Stimulated activated CD8-positive, alpha-beta memory T cell treated with anti-CD3 and anti-CD28 coated beads, Interleukin-4, amount 100 ng/mL, for 24 hours (primary cell): ENCODE measurements at places on chromosomes 7 and 10.

DNA sequence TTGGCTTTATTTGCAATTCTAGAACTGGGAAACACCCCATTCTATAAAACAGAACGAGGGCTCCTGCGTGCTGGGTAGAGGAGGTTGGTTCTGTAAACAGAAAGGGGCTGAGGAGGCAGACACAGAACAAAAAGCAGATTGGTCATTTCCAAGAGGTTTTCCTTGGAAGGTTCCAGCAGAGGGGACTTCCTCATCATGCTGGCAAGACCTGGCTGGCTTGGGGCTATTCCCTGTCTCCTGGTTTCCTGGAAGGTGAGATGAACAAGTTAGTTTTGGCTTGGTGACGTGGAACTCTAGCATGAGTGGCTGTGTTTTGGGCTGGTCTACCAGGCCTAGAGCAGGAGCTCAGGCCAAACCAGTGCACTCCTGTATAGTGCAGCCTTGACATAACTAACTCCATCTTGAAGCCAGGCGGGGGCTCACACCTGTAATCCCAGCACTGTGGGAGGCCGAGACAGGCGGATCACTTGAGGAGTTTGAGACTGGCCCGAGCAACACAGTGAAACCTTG is 26.1 kb upstream of the DNAJB6 start:
- no peak for DNase-seq

DNA sequence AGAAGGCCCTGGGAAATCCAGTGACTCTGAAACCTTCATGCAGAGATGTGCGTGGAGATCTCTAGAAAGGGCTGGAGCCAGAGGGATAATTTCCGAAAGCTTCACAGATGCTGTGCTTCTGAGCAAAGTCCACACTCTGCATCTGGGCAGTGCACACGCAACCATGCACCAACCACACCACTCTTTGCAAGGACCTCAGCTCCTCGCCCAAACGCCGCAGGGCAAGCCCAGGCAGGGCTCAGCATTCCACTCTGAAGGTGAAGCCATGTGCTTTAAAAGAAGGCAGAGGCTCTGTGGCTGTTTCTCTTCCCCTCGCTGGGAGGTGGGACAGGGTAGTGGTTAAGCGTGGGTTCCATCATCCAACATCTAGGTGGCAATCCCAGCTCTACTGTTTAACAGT is 48.4 kb downstream of the ASB13 start:
- no peak for DNase-seq

DNA sequence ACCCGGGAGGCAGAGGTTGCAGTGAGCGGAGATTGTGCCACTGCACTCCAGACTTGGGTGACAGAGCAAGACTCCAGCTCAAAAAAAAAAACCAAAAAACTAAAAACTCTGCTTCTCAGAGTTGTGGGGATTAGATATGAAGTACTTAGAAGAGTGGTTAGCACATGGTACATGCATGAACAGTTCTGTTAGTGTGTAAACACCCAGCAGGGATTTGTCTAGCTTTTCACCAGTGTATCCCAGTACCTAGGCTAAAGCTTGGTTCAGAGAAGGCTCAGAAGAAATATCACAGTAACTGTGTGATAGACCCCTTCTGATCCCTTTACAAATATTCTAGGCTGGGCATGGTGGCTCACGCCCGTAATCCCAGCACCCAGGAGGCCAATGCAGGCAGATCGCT is 9.5 kb downstream of the PPIA start:
- DNase-seq = no peak

DNA sequence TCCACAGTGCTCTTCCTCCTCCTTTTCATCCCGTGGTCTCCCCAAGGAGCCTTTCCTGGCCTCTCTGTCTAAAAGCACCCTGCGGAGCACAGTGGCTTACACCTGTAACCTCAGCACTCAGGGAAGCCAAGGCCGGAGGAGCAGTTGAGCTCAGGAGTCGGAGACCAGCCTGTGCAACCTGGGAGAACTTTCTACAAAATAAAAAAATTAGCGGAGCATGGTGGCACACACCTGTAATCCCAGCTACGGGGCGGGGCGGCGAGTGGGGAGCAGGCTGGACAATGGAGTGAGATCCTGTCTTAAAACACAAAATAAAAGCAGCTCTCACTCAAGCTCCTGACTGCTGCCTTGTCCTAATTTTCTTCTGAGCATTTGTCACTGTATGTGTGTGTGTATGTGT is 1.4 kb upstream of the COBL start:
- no peak for DNase-seq

GRCh38 chr7:100860702-100861615 is 6.2 kb upstream of the TRIP6 start:
- DNase-seq = no peak
